H7 (cell line): ENCODE measurements at places on chromosomes 13 and 19. TPM values are rescaled to one million over a fixed set of nuclear protein-coding genes. Genes with fewer than 3 reads are reported as not detected.
A peak's percentile ranks its signal among the peaks of the same experiment; 100 is the strongest.

The ZNF534 gene
- not detected in 2 replicates for total RNA-seq

- DNase-seq = peak; percentile 82
These were observed 6.1 kb downstream of the DHRS12 start for GRCh38 chr13:51797664-51798488.

The LRFN3 gene
- 9.9 and 13.4 TPM in 2 replicates for total RNA-seq

DNA sequence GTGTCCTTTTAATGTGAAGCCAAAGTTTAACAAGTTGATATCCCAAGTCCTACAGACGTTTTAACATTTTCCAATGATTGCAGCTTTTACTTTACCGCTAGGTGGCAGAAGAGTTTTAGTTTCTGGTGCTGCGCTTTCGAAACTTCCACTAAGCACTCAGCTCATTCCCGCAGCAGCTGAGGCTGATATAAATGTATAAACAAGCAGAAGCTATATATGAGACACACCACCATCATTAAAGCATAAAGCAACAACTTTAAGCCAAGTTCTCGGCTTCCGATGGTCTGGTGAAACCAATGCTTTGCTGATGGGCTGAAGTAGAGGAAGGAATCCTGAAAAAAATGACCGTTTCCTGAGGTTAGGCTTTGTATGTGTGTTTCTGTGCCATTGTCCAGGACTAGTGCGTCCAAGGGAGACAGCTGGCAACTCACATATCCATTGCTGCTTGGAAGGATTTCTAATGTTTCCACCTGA lies 753.9 kb downstream of the OLFM4 start:
- DNase-seq = peak; percentile 40

The FAM216B gene
- total RNA-seq = not detected in 2 replicates

- DNase-seq = no peak
These were observed 532.7 kb upstream of the SPRY2 start for GRCh38 chr13:80873589-80873988.

The SLC6A16 gene
- 0.24 and 4.3 TPM in 2 replicates for total RNA-seq
